PC-3 (cell line): ENCODE measurements at places on chromosomes 7 and 10. TPM values are rescaled to one million over a fixed set of nuclear protein-coding genes. Genes with fewer than 3 reads are reported as not detected.
A peak's percentile ranks its signal among the peaks of the same experiment; 100 is the strongest.

The TMEM26 gene
- total RNA-seq, result 0.12 TPM in 1 of 2 replicates, not detected in the other

The CLCN1 gene
- 0.55 and 0.69 TPM in 2 replicates for total RNA-seq

The TMEM229A gene
- total RNA-seq, result not detected in 2 replicates

The CALHM3 gene
- total RNA-seq, result 2.3 and 4.1 TPM in 2 replicates

The CPED1 gene
- 1.8 and 2.2 TPM in 2 replicates for total RNA-seq

The BEND7 gene
- 1.2 and 2.6 TPM in 2 replicates for total RNA-seq

The DPP6 gene
- total RNA-seq, result not detected in 2 replicates

The ZNF518A gene
- 0.69 TPM in 2 replicates for total RNA-seq

The CLRN3 gene
- total RNA-seq, result not detected in 2 replicates

The CFAP43 gene
- total RNA-seq, result 0.17 and 0.44 TPM in 2 replicates

DNA sequence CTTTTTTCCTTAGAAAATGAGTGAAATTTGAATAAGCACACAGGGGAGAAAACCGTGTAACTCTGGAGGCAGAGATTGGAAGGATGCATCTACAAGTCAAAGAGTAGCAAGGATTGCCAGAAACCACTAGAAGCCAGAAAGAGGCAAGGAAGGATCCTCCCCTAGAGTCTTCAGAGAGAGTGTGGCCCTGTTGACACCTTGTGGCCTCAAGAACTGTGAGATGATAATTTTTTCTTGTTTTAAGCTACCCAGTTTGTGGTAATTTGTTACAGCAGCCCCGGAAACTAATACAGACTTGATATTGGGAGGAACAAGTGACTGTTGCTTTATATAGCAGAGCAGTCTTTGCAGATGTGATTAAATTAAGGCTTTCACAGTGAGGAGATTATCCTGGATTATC is 3.6 kb upstream of the GIMAP7 start:
- no peak overlapping the region for H3K4me3 ChIP-seq
- H3K27me3 ChIP-seq, result peaks cover 82% of the 10 kb centered on the region

DNA sequence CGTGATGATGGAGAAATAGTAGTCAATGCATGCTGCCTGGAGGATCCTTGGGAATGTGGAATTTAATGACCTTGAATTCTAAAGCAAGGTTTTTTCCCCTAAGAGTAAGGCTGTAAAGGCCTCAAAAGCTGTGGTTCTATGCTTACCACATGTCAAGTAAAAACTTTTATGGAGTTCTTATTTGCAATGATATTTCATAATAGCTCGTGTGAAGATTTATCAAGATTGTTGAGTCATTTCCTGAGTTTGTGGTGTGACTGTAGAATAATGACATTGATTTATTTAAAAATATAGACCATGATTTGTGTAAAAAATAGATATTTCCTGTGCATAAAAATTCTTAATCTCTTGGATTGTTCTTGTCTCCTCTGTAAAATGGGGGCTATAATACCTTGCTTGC is 67.5 kb upstream of the SORCS1 start:
- H3K27me3 ChIP-seq, result peaks cover 9% of the 10 kb centered on the region; the same call in 1 of the 2 replicates
- no peak overlapping the region for H3K27ac ChIP-seq
- DNase-seq, result peak; percentile 32
- H3K36me3 ChIP-seq, result no peaks in the 10 kb centered on the region
- no peaks in the 10 kb centered on the region for H3K4me1 ChIP-seq
- H3K4me3 ChIP-seq, result no peak overlapping the region

GRCh38 chr10:123855008-123855684 is 36.5 kb downstream of the CPXM2 start:
- no peaks in the 10 kb centered on the region for H3K4me1 ChIP-seq
- H3K27me3 ChIP-seq, result peaks cover 66% of the 10 kb centered on the region
- H3K27ac ChIP-seq, result no peak overlapping the region

DNA sequence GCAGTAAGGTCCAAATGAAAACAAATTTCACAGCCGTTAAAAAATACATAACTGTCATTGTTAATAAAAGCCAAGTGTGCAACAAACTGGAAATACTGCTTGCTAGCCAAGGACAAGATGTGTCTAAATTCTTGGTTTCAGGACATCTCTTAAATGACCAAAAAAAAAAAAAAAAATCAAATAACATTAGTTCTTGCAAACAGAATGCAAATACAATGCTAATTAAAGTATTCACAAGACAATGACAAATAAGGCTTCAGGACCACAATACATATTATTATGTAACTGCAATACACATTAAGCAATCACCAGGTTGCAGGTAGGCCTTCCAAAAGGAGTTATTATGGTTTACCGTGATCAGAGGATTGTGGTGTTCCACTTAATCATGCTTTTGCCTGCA is 3.6 kb downstream of the ARHGAP21 start:
- no peak overlapping the region for H3K27ac ChIP-seq
- peaks cover 26% of the 10 kb centered on the region for H3K4me1 ChIP-seq
- 0 out of 2 replicates have a peak, but pooled peaks cover 6% of the 10 kb centered on the region for H3K36me3 ChIP-seq
- peak overlapping the region; percentile 88 for H3K4me3 ChIP-seq

DNA sequence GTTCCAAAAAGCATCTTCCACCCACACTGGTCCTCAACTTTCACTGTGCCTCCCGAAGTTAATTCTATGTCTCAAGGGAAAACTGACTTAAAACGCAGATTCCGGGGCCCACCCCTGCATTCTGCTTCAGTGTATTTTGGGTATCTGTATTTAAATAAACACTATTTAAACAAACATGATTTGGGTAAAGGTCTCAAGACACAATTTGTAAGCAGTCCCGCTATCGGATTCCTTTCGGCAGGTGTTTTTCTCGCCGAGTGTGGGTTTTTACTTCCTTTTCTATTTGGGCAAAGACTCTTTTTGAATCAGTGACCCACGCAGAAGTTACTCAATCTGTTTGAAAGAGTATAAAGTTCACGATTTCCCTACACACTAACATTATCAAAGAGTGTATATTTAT is 1.2 kb downstream of the PDIA4 start:
- H3K36me3 ChIP-seq, result peaks cover 4% of the 10 kb centered on the region; the same call in 1 of the 2 replicates
- peaks cover 12% of the 10 kb centered on the region for H3K4me1 ChIP-seq
- DNase-seq, result no peak
- H3K27ac ChIP-seq, result no peak overlapping the region
- peak overlapping the region; percentile 82 for H3K4me3 ChIP-seq

DNA sequence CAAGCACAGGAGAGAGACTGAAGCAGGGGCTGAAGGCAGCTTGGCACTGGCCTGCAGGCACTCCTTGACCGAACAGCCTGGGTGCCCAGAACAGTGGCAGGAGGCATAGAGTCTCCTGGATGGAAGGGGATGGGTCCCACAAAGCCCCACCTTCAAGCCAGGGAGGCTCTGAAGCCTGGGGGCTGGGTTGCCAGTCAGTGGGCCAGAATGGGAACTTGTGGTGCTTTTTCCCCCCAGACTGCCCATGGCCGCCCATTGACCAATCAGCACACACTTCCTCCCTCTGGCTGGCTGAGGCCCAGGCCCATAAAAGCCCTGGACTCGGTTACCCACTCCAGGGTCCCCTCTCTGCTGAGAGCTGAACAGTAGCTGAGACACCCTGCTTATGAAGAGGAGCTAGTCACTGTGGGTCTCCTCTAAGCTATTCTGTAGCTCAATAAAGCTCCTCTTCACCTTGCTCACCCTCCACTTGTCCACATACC is 109.6 kb downstream of the ELAPOR2 start:
- H3K4me3 ChIP-seq, result no peak overlapping the region
- DNase-seq, result no peak
- no peak overlapping the region for H3K27ac ChIP-seq
- no peaks in the 10 kb centered on the region for H3K36me3 ChIP-seq
- peaks cover 6% of the 10 kb centered on the region for H3K4me1 ChIP-seq
- no peaks in the 10 kb centered on the region for H3K27me3 ChIP-seq

DNA sequence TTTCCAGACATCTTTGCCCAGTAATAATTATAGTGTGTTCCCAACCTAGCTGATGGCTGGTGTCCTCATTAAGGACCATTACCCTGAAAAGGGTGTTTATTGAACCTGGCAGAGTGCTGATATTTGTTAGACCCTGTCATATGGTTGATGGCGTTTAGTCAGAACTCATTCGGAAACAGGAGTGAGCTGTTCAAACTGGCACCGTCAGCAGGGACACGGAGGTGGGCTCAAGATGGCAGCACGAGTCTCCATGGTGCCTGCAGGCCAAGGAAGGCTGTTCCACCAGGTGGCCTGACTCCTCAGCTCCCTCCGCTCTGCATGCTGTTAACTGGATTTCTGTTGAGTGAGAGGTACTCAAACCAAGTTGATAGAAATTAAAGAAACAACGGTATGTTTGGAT is 589.1 kb upstream of the MGMT start:
- H3K4me3 ChIP-seq, result no peak overlapping the region
- H3K27ac ChIP-seq, result no peak overlapping the region
- H3K36me3 ChIP-seq, result no peaks in the 10 kb centered on the region
- no peaks in the 10 kb centered on the region for H3K4me1 ChIP-seq
- no peaks in the 10 kb centered on the region for H3K27me3 ChIP-seq

DNA sequence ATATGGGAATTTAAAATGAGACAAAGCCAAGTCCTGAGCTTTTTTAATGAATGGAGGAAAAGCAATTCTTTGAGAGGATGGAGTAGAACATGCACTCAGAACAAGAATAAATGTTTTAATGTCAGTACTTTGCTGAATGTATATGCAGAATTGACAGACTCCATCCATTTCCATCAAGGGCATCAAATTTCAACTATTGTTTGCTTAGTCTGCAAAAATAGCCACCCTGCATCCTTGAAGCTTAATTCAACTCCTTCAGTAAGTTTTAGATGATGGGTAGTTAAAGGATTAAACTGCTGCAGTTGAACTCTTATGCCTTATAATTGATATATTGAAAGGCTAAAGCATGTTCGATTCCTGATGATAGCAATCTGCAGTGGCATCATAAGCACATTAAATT is 99.7 kb upstream of the IFRD1 start:
- no peak overlapping the region for H3K27ac ChIP-seq
- no peaks in the 10 kb centered on the region for H3K27me3 ChIP-seq

GRCh38 chr7:94045581-94045980 is 41.4 kb upstream of the BET1 start:
- H3K4me3 ChIP-seq, result no peak overlapping the region
- no peaks in the 10 kb centered on the region for H3K36me3 ChIP-seq
- peaks cover 12% of the 10 kb centered on the region for H3K4me1 ChIP-seq
- no peak overlapping the region for H3K27ac ChIP-seq
- no peak for DNase-seq

GRCh38 chr7:5626498-5626897 is 155.0 kb downstream of the RNF216 start:
- no peak for DNase-seq
- H3K27ac ChIP-seq, result no peak overlapping the region
- peaks cover 5% of the 10 kb centered on the region; the same call in 1 of the 2 replicates for H3K36me3 ChIP-seq
- H3K4me3 ChIP-seq, result no peak overlapping the region
- peaks cover 11% of the 10 kb centered on the region for H3K4me1 ChIP-seq

- H3K27me3 ChIP-seq, result no peaks in the 10 kb centered on the region
- no peak overlapping the region for H3K27ac ChIP-seq
- no peak overlapping the region for H3K4me3 ChIP-seq
- peaks cover 7% of the 10 kb centered on the region; the same call in 1 of the 2 replicates for H3K4me1 ChIP-seq
- DNase-seq, result no peak
Measured at GRCh38 chr10:62643606-62644587, 160.6 kb upstream of the ADO start.

DNA sequence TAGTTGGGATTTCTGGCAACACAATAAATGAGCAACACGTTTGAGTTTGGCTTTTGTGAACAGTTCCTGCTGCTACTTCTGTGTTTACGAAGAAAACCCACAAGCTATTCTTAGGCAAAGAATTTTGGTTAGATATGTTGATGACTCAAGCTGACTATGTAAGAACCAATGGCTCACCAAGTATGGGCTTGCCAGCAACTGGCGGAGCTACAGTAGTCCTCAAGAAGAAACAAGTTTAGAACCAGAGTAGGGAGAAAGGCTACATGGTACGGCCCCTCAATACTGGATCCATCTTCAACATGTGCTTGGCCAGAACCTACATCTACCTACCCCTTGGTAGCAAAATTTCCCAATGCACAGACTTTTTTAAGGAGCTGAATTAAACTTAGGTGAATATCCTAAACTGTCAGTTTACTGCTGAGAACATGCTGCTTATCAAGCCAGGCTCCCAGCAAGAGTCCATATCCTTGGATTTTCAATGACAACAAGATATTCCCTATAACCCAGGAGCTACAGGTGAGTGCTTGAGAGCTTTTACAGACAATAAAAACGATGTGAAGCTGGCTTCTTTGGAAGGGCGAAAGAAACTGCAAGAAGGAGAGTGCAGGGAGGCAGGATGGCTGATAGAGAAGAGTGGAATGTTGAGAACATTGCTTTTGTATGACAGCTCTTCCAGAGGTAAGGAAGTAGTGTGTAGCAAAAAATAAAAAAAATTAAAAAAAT is 74.3 kb upstream of the ASAH2 start:
- H3K36me3 ChIP-seq, result no peaks in the 10 kb centered on the region
- peak overlapping the region; percentile 69 for H3K27ac ChIP-seq
- no peaks in the 10 kb centered on the region for H3K27me3 ChIP-seq

DNA sequence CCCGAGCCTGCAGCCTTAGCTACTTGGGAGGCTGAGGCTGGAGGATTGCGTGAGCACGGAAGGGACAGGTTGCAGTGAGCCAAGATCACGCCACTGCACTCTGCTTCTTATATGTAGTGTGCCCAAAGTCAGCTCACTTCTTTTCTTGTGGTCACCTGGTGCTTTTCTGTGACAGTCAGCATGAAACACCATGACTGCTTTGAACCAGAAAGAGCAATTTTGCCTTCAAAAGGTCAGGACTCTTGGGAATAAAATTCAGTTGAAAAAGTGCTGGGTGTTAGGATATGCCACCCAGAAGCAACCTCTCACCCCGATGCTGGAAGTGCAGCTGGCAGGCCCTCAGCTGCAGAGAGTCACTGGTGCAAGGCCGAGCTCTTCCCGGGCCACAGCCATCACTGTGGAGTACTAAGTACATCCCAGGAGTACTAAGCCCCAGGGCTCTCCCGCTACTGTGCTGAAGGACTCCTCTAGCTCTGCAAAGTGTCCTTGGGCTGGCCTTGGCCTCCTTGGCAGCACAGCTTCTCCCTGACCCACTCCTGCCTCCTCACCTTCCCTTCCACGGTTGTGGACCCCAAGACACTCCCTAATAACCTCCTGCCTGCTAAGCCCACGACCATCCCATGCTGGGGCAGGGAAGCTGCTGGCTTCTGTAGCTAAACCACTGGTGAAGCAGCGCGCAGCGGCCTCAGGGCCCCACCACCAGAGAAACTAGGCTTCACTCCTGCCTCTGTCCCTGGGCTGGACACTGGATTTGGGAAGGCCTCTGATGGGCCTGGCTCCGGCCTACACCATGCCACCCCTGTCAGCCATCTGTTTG is 17.6 kb upstream of the GDI2 start:
- no peak for DNase-seq
- H3K4me1 ChIP-seq, result peaks cover 7% of the 10 kb centered on the region; the same call in 1 of the 2 replicates
- no peaks in the 10 kb centered on the region for H3K27me3 ChIP-seq
- H3K36me3 ChIP-seq, result no peaks in the 10 kb centered on the region

DNA sequence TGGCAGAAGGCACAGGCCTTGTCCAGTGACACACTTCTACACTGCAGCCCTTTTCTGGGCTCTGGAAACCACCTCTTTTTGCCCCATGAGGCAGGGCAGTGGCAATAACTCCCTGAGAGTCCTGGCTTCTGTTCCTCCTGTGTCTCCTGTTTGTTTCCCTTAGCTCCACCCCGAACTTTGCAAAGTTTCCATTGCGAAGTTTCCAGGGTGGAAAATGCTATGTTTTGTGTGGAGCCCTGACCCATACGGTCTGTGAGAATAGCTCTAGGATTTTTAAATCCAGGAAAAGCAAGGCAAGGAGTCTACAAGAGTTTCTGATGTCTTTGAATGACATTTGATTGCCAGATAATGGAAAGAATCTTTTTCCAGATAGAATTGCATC is 92.2 kb upstream of the AKR1E2 start:
- DNase-seq, result no peak
- H3K4me1 ChIP-seq, result peaks cover 12% of the 10 kb centered on the region; the same call in 1 of the 2 replicates
- no peaks in the 10 kb centered on the region; the same call in 1 of the 2 replicates for H3K36me3 ChIP-seq
- peak overlapping the region; percentile 12; the same call in 1 of the 2 replicates for H3K27ac ChIP-seq
- H3K27me3 ChIP-seq, result no peaks in the 10 kb centered on the region

GRCh38 chr10:101817337-101818118 is 716 bp downstream of the OGA start:
- H3K4me3 ChIP-seq, result peak overlapping the region; percentile 99
- peak; percentile 89 for DNase-seq
- peaks cover 21% of the 10 kb centered on the region for H3K4me1 ChIP-seq
